ENCODE measurements at places on chromosomes 7 and 10.

- DNase-seq: peak; percentile 30
Observed at GRCh38 chr10:102117391-102118159, 2.6 kb downstream of the LDB1 start.

DNA sequence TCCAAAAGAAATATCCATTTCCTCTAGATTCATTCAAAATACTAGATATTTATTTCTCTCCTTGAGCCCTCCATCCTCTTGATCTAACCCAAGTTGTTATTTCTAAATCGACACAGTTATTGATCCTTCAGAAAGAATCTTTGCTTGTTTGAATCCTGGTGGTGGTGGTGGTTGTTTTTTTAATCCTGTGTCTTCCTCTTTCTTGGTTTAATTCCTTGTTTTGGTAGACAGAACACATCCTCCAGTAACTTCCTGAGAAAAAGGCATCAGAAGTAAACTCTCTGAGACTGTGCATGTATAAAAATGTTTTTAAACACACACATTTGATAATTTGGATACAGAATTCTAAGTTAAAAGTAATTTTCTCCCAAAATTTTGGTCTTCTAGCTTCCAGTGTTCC is 49.9 kb downstream of the SIRT1 start:
- no peak for DNase-seq

- no peak for DNase-seq
Observed at GRCh38 chr7:75624134-75624832, 114.5 kb downstream of the HIP1 start.

- DNase-seq: no peak
Observed at GRCh38 chr7:121182902-121183301, 145.9 kb upstream of the WNT16 start.

GRCh38 chr10:131977323-131978096 is 4.2 kb downstream of the BNIP3 start:
- no peak for DNase-seq

GRCh38 chr7:34011696-34012095 is 106.4 kb downstream of the BMPER start:
- DNase-seq: no peak

- DNase-seq: no peak
Observed at GRCh38 chr10:66822801-66823200, 103.0 kb upstream of the LRRTM3 start.

DNA sequence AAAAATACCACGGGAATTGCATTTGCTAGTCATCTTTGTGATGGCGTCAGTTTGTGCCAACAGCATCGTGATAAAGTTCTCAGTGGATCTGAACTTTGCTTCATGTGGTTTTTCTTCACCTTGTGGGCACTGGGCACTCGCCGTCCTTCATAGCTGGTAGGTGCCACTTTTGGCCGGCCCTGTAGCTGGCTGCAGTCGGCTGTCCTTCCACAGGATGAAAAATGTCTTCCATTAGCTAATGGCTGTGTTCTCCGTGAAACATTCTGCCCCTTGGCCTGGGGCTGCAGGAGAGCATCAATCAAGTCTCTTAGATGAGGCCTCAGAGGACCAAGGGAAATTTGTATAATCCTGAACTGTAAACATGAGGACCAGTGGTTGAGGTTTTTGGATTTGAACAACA is 145.3 kb downstream of the DYNC1I1 start:
- no peak for DNase-seq

DNA sequence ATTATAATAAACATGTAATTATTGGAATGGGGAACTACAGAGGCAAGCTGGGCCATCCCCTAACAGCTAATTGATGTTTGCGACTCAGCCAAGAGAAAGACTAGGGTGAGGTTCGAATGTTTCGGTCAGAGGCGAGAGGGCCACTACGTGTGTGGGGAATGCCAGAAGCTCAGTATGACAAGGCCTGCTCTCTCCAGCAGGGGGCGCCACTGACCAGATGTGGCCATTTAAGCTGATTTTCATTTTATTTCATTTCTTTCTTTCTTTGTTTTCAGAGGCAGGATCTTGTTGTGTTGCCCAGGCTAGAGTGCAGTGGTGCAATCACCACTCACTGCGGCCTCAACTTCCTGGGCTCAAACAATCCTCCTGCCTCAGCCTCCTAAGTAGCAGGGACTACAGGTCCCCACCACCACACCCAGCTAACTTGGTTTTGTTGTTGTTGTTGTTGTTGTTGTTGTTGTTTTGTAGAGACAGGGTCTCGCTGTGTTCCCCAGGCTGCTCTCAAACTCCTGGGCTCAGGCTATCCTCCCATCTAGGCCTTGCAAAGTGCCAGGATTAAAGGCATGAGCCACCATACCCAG is 38.1 kb downstream of the TMEM130 start:
- no peak for DNase-seq

DNA sequence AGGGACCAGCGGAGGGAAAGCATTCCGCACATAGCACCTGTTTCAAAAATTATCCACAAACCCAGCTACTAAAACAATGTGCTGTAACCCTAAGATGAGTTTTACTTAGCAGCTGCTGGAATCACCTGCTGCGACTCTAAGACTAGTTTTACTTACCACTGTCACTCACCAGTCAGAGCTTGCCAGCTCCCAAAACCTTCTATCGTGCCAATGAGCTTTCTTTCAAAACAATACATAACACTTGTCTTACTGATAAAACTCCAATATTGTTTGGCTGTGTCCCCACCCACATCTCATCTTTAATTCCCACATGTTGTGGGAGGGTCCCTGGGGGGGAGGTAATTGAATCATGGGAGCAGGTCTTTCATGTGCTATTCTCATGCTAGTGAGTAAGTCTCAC is 18.4 kb downstream of the ST8SIA6 start:
- DNase-seq: no peak

DNA sequence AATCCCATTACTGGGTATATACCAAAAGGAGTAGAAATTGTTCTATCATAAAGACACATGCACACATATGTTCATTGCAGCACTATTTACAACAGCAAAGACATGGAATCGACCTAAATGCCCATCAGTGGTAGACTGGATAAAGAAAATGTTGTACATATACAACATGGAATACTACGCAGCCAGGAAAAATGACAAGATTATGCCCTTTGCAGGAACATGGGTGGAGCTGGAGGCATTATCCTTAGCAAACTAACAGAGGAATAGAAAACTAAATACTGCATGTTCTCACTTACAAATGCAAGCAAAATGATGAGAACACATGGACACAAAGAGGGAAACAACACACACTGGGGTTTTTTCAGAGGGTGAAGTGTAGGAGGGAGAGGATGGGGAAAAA is 300.2 kb downstream of the BAMBI start:
- no peak for DNase-seq

DNA sequence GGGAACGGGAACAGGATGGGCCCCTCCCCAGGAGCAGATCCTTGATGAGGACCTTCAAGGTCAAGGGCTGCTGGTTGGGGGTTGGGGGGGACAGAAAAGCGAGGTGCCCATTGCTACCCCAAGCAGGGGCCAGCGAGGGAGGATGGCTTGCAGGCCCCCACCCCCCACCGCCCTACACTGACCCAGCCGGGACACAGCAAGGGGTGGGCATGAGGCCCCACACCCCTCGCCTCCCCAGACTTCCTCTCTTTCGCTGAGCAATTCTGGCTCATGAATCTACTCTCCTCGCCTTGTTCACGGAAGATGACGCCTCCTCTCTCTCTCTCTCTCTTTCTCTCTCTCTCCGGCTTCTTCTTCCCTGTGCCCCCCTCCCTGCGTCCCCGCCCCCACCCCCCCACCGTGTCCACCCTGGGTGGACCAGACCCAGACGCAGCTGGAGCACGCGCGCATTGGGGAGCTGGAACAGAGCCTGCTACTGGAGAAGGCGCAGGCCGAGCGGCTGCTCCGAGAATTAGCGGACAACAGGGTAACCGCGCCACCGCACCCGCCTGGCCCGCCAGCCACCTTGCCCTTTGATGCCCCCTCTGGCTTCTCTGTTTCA is 81.1 kb upstream of the GTF2IRD1 start:
- DNase-seq: no peak

- no peak for DNase-seq
Observed at GRCh38 chr7:26212921-26213718, 11.6 kb downstream of the CBX3 start.

DNA sequence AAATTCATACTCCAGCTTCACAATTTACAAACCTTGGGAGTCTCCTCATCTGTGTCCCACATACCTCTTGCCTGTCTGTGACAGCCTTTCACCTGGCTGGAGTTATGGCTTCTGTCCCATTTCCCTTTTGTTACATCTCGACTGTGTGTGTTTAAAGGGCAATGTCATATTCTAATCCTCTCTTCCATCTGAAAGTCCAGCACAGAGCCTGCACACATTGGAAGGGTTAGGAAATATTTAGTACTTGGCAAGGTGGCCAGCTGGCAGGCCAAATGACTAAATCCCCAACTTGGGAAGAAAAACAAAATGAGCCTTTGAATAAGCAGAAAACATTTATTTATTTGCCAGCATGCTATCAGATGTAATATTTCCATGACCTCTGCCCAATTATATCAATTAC is 120.1 kb upstream of the STK17A start:
- DNase-seq: no peak

DNA sequence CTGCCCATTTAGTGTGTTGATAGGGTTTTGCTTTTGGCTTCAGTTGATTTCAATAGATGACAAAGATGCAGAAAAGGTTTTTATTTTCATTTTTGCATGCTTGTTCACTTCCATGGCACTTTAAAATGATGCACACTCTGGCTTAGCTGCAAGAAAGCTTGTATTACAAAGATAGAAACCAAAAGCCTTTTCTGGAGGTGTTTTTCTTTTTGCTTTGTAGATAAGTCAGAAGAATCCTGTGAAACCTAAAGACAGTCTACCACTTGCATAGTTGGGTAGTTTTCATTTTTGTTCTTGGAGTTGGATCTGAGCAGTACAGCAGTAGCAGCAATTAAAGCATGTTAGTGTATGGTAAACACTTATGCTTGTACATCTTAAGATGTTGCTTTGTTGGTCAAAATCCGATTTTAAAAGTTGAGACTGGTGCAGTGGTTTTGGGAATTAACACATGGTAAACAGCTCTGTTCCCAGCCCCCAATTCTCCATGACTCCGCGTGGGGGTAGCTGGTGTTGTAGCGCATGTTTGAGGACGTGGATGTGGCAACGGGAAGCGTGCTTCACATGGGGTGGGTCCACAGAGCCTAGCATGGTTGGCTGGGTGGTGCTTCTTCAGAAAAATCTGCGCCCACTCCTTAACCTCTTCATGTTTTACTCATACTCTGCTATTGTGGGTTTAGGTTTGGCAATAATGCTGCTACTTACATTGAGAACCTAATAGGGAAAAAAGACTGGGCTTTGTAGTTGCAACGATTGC is 19.8 kb downstream of the CCNY start:
- DNase-seq: no peak

DNA sequence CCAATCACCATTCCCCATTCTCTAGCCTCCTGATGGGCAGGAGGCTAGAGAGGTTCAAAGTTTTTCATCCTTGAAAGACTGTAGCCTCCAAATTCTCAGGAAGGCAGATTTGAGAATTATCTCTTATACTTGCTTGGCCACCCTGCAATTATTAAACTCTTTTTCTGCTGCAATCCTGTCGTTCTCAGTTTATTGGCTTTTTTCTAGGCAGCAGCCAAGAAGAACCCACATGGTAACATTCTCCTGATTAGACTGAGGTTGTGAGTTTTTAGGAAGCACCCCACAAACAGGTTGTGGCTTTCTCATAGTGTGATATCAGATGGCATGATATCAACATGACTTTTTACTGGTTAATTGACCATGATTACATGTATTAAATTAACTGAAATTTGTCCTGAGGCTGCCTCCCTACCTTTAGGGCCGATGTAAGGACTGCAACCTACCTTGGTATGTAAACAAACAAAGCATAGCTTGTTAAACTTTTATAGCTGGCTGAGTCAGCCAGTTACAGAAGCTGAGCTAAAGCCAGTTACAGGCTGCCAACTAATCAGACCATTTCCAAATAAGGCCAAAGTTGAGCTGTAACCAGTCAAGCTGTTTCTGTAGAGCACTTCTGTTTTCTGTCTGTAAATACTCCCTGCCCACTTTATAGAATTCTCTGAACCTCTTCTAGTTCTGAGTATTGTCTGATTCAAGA is 3.2 kb upstream of the ZNF248 start:
- no peak for DNase-seq

- DNase-seq: no peak
Observed at GRCh38 chr10:132589681-132590080, 52.1 kb downstream of the INPP5A start.

GRCh38 chr10:106136175-106136574 is 1028.3 kb downstream of the SORCS1 start:
- DNase-seq: no peak

DNA sequence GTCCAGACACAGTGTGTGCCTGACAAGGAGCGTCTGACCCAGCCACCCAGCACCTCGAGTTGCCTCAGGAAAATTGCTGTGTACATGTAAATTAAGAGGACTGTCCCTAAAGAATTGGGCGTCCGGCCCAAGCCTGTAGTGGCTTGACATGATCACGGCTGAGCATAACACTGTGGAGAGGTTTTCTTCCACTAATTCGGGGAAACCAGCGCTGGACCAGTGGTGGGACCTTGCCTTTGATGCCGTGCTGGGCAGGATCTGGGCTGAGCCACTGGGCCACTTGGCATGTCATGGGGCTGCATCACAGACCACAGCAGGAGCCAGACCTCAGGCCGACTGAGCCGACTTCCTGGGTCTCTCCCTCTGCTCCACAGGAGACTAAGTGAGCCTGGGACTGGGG is 282.5 kb downstream of the GLRX3 start:
- DNase-seq: no peak

DNA sequence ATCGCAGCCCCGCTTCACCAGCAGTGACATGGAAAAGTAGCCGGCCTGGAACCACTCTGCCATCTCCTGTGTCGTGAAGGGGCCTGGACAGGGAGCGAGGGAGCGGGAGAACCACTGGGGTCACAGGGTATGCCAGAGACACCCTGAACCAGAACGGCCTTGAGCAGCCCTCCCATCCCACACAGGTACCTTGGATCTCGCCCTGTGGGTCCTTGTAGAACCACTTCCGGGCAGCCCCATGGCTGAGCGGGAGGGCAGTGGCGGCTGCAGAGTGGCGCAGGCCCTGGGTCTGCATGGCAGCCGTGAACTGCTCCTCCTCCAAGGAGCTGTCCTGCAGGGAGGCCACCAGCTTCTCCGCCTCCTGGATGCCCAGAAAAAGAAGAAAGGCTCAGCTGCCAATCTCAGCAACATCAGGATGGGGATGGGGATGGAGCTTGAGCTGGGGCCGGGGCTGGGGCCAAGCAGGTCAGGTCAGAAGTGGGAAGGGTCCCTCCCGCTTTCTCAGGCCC is 9.5 kb downstream of the GIGYF1 start:
- no peak for DNase-seq

GRCh38 chr10:121994429-121994941 is 5.5 kb downstream of the TACC2 start:
- DNase-seq: no peak
